H9 (cell line): ENCODE measurements at places on chromosomes 11 and 22. TPM values are rescaled to one million over a fixed set of nuclear protein-coding genes. Genes with fewer than 3 reads are reported as not detected.

Gene CCDC73
- 0.04 TPM in 1 of 2 replicates, not detected in the other for total RNA-seq

Gene MIOX
- total RNA-seq, result 1.4 and 1.5 TPM in 2 replicates

Gene TYR
- total RNA-seq, result not detected in 2 replicates

Gene MMP7
- total RNA-seq, result not detected in 2 replicates

GRCh38 chr11:116263019-116263418 lies 509.8 kb downstream of the BUD13 start:
- peaks cover 6% of the 10 kb centered on the region; the same call in 1 of the 2 replicates for H3K4me1 ChIP-seq
- H3K27me3 ChIP-seq, result no peaks in the 10 kb centered on the region
- H3K27ac ChIP-seq, result no peak overlapping the region
- H3K4me3 ChIP-seq, result no peak overlapping the region
- DNase-seq, result no peak

- H3K27me3 ChIP-seq, result peaks cover 2% of the 10 kb centered on the region; the same call in 1 of the 2 replicates
- H3K27ac ChIP-seq, result no peak overlapping the region
- H3K36me3 ChIP-seq, result no peaks in the 10 kb centered on the region
- no peaks in the 10 kb centered on the region for H3K4me1 ChIP-seq
- DNase-seq, result no peak
- H3K4me3 ChIP-seq, result no peak overlapping the region
These were observed 6.0 kb upstream of the SLC35C1 start for GRCh38 chr11:45798793-45799441.

GRCh38 chr11:41955066-41955465 lies 495.6 kb upstream of the LRRC4C start:
- no peak overlapping the region for H3K4me3 ChIP-seq
- no peaks in the 10 kb centered on the region for H3K4me1 ChIP-seq
- no peak for DNase-seq
- H3K27ac ChIP-seq, result no peak overlapping the region
- H3K27me3 ChIP-seq, result no peaks in the 10 kb centered on the region
- peaks cover 22% of the 10 kb centered on the region for H3K36me3 ChIP-seq

- no peaks in the 10 kb centered on the region; the same call in 1 of the 2 replicates for H3K27me3 ChIP-seq
- no peaks in the 10 kb centered on the region for H3K4me1 ChIP-seq
- no peak for DNase-seq
- no peak overlapping the region for H3K27ac ChIP-seq
These were observed 17.1 kb upstream of the DDX6 start for GRCh38 chr11:118807800-118808778.

DNA sequence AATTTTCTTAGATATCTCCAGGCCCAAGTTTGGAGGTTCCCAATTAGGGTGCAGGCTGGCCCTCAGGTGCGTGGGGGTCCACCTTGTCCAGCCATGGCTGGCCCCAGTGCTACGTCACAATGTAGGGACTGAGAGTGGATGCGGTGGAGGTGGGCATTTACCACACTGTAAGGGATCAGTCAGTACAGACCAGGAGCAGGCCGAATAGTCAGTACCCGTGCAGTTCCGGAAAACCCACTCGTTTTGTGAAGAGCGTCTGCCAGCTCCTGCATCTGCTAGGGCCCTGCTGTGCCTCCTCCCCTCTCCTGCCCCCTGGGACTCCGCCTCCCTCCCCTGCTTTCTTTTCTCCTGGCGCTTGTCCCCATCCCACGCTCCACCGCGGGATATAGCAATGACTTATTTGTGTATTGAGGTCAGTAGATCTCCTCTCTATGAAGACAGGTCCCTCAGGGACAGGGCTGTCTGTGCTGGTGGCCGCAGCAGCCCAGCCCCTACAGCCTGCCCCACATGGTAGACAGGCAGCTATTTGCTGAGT lies 50.4 kb upstream of the SEPTIN5 start:
- H3K27ac ChIP-seq, result no peak overlapping the region
- no peaks in the 10 kb centered on the region; the same call in 1 of the 2 replicates for H3K4me1 ChIP-seq
- no peak for DNase-seq
- H3K36me3 ChIP-seq, result peaks cover 1% of the 10 kb centered on the region; the same call in 1 of the 3 replicates
- H3K27me3 ChIP-seq, result no peaks in the 10 kb centered on the region

GRCh38 chr22:20887375-20887774 lies 28.6 kb downstream of the SNAP29 start:
- no peaks in the 10 kb centered on the region for H3K4me1 ChIP-seq
- H3K4me3 ChIP-seq, result no peak overlapping the region
- no peak for DNase-seq
- no peak overlapping the region for H3K27ac ChIP-seq
- H3K36me3 ChIP-seq, result peaks cover 45% of the 10 kb centered on the region
- no peaks in the 10 kb centered on the region for H3K27me3 ChIP-seq

- H3K4me1 ChIP-seq, result peaks cover 5% of the 10 kb centered on the region
- no peaks in the 10 kb centered on the region for H3K27me3 ChIP-seq
- DNase-seq, result no peak
- H3K36me3 ChIP-seq, result peaks cover 31% of the 10 kb centered on the region
- no peak overlapping the region for H3K4me3 ChIP-seq
- H3K27ac ChIP-seq, result no peak overlapping the region
These were observed 98.0 kb downstream of the PIWIL4 start for GRCh38 chr11:94665116-94665659.

- no peaks in the 10 kb centered on the region for H3K36me3 ChIP-seq
- peaks cover 9% of the 10 kb centered on the region; the same call in 1 of the 2 replicates for H3K27me3 ChIP-seq
- no peaks in the 10 kb centered on the region for H3K4me1 ChIP-seq
- H3K27ac ChIP-seq, result no peak overlapping the region
These were observed 11.8 kb downstream of the ROBO3 start for GRCh38 chr11:124876818-124877630.

DNA sequence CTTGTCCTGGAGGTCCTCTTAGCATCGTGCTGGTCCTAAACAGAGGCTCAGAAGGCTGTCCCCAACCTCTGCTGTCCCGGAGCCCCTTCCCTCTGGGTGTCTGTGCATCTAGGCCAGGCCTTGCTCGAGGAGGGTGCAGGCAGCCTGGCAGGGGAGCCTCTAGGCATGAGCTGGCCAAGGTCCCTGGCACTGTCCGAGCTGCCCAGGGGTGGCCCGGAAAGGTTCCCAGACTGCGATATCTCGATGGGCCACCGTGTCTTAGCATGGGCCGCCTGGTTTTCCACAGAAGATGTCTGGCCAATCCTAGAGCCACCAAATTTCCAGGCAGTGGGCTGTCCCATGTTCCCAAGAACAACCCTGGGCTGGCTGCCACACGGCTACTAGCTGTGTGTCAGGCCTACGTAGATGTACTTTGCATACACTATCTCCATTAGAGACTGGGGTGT lies 24.6 kb upstream of the SMIM38 start:
- no peaks in the 10 kb centered on the region for H3K27me3 ChIP-seq
- no peak overlapping the region for H3K4me3 ChIP-seq
- no peak overlapping the region for H3K27ac ChIP-seq
- peaks cover 15% of the 10 kb centered on the region; the same call in 1 of the 2 replicates for H3K36me3 ChIP-seq

DNA sequence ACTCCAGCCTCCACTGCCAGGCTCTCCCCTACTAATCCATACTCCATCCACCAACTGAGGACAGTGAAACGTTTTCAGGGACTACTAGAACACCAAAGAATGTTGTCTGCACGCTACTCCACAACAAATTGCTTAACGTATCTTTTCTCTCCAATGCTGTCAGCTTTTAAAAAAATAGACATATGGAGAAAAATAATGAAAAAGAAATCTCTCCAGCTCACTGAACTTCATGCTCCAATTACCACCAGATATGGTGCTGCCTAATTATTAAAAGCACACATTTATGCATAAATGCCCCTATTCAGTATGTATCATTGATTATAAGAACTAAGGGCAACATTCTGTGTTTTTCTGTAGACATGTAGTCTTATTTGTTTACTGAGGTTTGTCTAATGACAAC lies 672.2 kb upstream of the ANO3 start:
- H3K4me3 ChIP-seq, result no peak overlapping the region
- no peaks in the 10 kb centered on the region for H3K27me3 ChIP-seq
- H3K4me1 ChIP-seq, result no peaks in the 10 kb centered on the region
- H3K27ac ChIP-seq, result no peak overlapping the region

DNA sequence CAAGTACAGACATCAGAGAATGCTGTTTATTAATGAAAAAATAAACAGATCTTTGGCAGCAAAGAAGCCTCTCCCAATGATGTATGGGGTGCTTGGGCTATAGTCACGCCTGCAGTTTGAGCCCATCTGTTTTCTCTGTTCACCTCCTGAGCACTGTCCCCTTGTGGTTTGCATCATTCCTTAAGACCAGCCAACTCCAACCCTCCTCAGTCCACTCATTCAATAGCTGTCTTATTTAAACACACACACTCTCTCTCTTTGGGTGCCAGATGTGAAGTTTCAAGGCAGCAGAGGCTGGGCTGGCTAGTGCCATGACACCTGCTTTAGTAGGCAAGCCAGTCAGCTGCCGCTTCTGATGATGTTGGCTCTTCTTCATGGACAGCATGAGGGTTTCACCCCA lies 58.1 kb downstream of the POLD3 start:
- no peak for DNase-seq
- no peaks in the 10 kb centered on the region for H3K4me1 ChIP-seq
- no peak overlapping the region for H3K27ac ChIP-seq

- no peaks in the 10 kb centered on the region for H3K4me1 ChIP-seq
- DNase-seq, result no peak
- H3K27me3 ChIP-seq, result no peaks in the 10 kb centered on the region
- no peaks in the 10 kb centered on the region for H3K36me3 ChIP-seq
These were observed 4.2 kb upstream of the MPEG1 start for GRCh38 chr11:59216641-59217564.

- H3K27ac ChIP-seq, result no peak overlapping the region
- H3K4me3 ChIP-seq, result no peak overlapping the region
- H3K4me1 ChIP-seq, result no peaks in the 10 kb centered on the region
- H3K27me3 ChIP-seq, result no peaks in the 10 kb centered on the region
- no peaks in the 10 kb centered on the region for H3K36me3 ChIP-seq
These were observed 13.0 kb downstream of the GALNT18 start for GRCh38 chr11:11608783-11609232.
